ENCODE measurements at places on chromosomes 12 and 14.
A peak's percentile ranks its signal among the peaks of the same experiment; 100 is the strongest.

GRCh38 chr12:3137268-3137781 is 60.1 kb downstream of the TSPAN9 start:
- peak; percentile 40 for DNase-seq

- peak; percentile 12 for DNase-seq
Measured at GRCh38 chr14:102209224-102209966, 69.7 kb downstream of the WDR20 start.

- no peak for DNase-seq
Measured at GRCh38 chr12:102425109-102426039, 55.0 kb downstream of the IGF1 start.

DNA sequence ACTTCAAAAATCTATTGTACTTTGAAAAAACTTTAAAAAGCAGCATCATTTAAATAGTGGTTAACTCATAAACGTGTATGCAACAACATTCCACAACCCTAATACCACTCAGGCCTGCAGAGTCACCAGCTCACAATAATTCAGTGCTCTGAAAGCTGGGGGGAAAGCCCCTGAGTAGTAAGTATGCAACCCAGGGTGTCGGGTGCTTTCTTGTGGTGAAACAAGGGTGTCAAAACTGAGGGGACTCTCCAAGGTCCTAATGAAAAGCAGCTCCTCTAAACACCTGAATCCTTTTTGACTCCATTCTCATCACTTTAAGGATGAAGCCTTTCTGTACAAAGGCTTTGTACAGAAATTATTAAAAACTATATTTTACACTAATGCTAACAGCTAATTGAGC is 33.7 kb downstream of the FGFR1OP2 start:
- no peak for DNase-seq

DNA sequence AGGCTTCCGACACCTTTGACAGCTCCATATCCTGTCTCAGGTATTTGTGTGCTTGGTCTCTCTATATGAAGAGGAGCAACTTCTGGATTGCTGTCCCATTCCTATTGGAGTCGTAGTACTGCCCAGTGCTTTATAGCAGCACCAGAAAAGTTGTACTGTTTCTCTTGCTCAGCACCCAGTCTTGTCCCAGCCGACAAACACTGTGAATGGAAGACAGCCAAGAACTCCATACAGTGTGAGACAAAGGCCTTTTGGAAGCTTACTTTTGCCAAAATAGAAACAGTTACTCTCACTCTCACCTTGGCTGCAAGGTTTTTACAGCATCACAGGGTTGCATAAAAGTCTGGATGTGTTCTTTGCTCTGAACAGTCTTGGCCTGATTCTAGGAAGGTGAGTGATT is 105.3 kb downstream of the TGFB3 start:
- DNase-seq: no peak

- no peak for DNase-seq
Measured at GRCh38 chr14:101970830-101971400, 6.5 kb downstream of the DYNC1H1 start.

DNA sequence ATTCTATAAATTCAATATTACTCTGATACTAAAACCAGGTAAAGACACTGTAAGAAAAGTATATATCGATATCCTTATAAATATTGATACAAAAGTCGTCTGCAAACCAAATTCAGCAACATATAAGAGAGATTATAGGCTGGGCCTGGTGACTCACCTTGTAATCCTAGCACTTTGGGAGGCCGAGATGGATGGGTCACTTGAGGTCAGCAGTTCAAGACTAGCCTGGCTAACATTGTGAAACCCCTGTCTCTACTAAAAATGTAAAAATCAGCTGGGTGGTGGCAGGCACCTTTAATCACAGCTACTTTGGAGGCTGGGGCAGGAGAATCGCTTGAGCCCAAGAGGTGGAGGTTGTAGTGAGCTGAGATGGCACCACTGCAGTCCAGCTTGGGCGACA is 13.5 kb upstream of the TUBA1C start:
- DNase-seq: peak; percentile 57

- no peak for DNase-seq
Measured at GRCh38 chr14:98197933-98198332, 1074.1 kb downstream of the BCL11B start.

DNA sequence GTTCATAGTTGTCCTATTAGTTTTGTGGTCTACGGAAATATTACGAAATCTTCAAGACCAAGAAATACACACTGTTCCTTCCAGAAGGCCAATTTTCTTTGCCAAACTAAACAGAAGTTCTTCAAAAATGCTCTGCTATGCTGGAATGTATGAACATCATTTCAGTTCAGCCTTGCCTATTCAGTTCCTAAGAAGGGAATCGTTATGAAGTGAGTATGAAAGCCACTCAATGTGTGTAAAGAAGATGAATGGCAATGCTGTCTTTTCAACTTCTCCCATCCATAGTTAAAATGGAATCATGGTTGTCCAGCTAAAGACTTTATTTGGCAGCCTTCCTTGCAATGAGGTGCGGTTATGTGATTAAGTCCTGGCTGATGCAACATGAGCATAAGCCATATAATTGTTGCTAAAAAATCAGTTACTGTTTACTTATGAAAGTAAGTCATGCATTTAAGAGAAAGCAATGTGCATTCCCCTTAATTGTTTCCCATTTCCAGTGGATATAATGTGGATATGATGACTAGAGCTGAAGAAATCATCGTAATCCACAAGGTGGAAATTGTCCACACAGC is 73.8 kb upstream of the PTPRR start:
- DNase-seq: peak; percentile 84

DNA sequence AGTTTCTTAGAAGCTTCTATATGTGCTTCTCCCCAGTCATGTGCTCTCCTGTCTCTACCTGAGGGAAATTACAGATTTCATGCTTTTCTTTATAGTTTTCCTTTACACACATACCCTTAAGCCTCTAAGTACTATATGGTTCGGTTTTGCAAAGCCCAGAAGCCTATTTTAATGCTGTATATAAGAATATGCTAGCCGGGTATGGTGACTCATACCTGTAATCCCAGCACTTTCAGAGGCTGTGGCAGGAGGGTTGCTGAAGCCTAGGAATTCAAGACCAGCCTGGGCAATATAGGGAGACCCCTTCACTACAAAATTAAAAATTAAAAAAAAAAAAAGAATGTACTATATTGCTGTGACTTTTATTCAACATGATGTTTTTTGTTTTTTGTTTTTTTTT is 15.4 kb downstream of the DGLUCY start:
- DNase-seq: peak; percentile 12

- no peak for DNase-seq
Measured at GRCh38 chr14:99133636-99134515, 138.1 kb downstream of the BCL11B start.

DNA sequence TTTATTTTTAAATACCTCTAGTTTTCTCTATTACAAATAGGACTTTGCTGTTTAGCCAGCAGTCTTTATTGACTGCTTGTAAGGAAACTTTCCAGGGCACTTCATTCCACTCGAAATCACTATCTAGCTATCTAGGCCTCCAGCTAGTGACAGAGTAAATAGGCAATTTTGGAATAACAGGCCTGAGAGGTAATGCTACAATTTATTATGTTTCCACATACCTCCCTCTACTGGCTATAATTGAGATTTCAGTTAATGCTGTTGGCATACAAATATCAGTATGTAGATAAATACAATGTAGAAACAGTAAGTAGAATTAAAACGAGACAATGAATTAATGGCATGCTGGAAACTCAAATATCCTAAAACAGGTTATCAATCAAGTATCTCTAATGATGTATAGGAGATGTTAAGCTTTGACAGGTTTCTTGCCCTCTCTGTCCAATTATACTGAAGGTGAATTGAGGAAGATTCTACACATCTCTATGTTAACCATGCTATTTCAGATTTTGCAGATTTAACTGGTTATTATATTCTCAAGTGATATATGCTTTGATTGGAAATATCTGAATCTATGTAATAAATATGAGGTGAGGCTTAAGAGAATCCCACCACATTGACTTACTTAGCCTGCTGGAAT is 7.2 kb downstream of the DTD2 start:
- peak; percentile 32 for DNase-seq

- no peak for DNase-seq
Measured at GRCh38 chr12:61566183-61566582, 694.0 kb upstream of the USP15 start.

GRCh38 chr14:23377573-23378563 is 1.0 kb downstream of the CMTM5 start:
- DNase-seq: no peak

GRCh38 chr12:67784831-67785230 is 136.3 kb downstream of the DYRK2 start:
- DNase-seq: no peak

- no peak for DNase-seq
Measured at GRCh38 chr12:46390881-46391280, 18.3 kb upstream of the SLC38A2 start.

DNA sequence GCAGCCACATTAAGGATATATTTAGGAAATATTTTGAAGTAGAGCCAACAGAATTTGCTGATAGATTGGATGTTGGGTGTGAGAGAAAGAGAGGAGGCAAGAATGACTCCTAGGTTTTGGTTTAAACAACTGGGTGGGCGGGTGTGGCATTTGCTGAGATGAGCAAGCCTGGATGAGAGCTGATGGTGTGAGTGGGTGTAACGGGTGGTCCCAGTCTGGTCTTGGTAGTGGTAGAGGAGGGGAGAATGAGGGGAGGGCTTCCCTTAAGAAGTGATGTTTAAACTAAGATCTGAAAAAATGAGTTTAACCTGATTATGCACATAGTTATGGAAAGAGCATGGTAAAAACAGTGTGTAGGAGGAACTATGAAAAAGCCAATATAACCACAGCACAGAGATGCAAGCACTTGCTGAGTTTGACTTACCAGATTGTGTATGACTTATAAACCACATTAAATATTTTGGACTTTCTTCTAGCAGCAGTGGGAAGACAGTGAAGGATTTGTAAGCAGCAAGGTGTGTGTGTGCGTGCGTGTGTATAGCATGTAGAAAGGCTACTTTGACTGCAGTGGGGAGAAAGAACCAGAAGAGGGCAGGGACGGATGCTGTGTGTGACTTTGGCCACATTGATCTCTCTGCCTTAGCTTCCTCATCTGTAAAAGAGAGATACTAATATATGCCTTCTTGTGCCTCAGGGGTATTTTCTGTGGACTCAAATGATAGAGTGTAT is 139.7 kb downstream of the PRIMA1 start:
- no peak for DNase-seq

DNA sequence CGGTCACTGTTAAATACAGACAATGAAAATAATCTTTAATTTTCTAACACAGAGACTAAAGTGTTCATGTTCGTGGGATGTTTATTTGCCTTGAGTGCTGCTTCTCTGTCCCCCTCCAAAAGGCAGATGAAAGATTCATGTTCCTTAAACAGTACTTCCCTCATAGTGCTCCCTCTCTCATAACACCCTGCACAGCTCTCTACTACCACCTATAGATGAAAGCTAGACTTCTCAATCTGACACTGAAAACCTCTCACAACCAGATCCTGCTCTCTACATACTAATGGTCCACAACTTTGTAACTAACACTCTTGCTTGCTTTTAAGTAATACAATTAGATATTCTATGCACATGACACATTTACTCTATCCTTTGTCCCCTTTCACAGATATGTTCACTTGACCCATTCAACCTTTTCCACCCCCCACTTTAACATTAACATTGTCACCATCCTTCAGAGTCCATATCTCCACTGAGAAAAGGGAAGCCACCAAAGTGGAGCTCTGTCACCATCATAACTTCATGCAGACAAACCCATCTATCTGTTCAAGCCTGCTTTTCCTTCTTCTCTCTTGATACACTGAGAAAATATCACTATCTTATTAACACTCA is 266.4 kb upstream of the USP15 start:
- DNase-seq: no peak

DNA sequence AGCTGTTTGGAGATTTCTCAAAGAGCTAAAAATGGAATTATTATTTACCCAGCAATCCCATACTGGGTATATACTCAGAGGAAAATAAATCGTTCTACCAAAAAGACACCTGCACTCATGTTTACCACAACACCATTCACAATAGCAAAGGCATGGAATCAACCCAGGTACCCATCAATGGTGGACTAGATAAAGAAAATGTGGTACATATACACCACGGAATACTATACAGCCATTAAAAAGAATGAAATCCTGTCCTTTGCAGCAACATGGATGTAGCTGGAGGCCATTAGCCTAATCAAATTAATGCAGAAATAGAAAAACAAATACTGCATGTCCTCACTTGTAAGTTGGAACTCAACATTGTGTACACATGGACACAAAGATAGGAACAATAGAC is 37.9 kb downstream of the WBP11 start:
- DNase-seq: no peak

- DNase-seq: no peak
Measured at GRCh38 chr14:51041883-51042282, 53.0 kb downstream of the TRIM9 start.

DNA sequence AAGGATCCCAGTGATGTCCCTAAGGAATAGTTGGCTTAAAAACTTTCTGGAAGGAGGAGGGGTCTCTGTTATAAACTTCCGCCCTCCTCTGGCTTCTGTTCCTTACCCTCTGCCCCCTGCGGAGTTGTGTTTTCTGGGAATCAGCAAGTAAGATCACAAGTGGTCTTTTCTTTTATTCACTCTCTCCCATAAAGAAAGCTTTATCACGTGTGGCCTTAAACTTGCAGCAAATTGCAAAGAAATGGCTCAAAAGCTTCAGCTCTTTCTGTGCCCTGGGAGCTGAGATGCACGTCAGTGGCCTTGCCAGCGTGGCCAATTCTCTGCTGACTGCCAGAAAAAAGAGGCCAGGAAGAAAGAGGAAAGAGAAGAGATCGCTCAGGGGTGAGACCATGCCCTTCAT is at the start of gene SLCO1C1:
Gene SLCO1C1 (plus strand): TSS at position 101 of the 400 bp plus-strand sequence. CDS start 4,245 bp downstream, outside the sequence.
- DNase-seq: no peak

- DNase-seq: no peak
Measured at GRCh38 chr14:98173305-98173704, 1098.7 kb downstream of the BCL11B start.

DNA sequence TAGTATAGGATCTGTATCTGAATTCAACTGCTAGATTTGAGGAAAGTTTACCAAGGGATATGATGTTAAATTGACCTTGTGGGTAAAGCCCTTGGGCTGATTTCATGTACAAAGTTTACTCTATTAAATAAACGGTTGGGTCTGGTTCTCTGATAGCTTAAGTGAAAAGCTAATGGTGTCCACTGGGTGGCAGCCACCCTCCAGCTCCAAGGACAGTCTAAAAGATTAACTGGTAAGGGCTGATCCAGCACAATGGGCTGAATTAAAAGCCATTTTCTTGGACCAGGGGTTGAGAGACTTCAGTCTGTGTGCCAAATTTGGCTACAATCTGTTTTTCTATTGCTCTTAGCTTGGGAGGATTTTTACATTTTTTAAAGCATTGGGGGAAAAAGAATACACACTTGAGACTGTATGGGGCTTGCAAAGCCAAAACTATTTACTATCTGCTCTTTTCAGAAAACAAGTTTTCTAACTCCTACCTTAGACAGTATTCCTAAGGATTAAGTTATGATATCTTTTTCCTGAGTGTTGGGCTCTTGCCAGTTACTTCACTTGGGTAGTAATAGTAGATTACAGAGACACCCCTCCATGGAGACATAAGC is 116.5 kb downstream of the GPHN start:
- DNase-seq: peak; percentile 58

GRCh38 chr14:64915797-64916196 is 1.5 kb downstream of the CHURC1 start:
- DNase-seq: no peak

GRCh38 chr12:111558107-111558376 is 41.1 kb downstream of the ATXN2 start:
- no peak for DNase-seq

- no peak for DNase-seq
Measured at GRCh38 chr14:74525361-74525851, 31.8 kb downstream of the ISCA2 start.
